Stimulated activated CD4-positive, alpha-beta T cell treated with anti-CD3 and anti-CD28 coated beads, Interleukin-2, amount 100 ng/mL, for 48 hours (primary cell): ENCODE measurements at places on chromosomes 7 and 10.

GRCh38 chr7:45073031-45073785 is 15.6 kb downstream of the NACAD start:
- no peak for DNase-seq

- DNase-seq, result no peak
These were observed 63.8 kb downstream of the CALML3 start for GRCh38 chr10:5588603-5589002.

GRCh38 chr7:96016735-96017134 is 244.4 kb downstream of the DYNC1I1 start:
- no peak for DNase-seq

GRCh38 chr10:133442191-133442966 is 11.4 kb upstream of the SCART1 start:
- no peak for DNase-seq

DNA sequence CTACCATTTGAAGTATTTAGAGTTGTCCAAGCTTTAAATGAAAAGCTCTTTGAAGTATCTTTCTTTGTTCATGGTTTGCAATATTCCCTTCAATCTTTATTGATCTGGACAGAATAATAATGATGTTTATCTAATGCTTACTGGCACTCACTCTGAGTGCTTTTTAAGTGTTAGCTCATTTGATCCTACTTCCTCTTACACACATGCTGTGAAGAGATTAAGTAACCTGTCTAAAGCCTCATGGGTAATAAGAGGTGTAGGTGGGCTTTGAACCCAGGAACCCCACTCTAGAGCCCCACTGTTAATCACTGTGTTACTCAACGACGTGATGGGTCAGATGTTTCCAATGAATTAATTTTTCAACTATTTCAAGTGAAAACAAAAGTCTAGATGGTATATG is 31.1 kb upstream of the ADD3 start:
- no peak for DNase-seq

- no peak for DNase-seq
These were observed 78.3 kb upstream of the KMT2C start for GRCh38 chr7:152513861-152514770.

DNA sequence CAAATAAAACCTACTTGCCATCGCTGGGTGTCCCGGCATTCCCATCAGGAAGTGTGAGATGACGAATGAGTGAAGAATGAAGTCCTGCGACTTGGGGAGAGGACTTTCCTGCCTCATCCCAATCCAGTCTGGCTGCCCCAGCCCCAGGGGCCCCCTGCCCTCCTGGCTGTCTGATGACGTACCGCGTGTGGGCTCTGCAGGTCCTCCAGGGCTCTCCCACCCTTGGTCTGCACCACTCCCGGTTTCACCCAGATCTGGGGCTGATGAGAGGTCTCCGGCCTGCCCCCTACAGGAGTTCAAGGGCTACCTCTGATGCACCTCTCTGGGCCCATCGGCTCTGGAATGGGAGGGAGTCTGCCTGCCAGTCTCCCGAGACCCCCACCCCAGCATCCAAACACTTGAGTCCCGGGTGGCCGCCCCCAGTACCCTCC is 9.8 kb downstream of the ATP6V1F start:
- no peak for DNase-seq

DNA sequence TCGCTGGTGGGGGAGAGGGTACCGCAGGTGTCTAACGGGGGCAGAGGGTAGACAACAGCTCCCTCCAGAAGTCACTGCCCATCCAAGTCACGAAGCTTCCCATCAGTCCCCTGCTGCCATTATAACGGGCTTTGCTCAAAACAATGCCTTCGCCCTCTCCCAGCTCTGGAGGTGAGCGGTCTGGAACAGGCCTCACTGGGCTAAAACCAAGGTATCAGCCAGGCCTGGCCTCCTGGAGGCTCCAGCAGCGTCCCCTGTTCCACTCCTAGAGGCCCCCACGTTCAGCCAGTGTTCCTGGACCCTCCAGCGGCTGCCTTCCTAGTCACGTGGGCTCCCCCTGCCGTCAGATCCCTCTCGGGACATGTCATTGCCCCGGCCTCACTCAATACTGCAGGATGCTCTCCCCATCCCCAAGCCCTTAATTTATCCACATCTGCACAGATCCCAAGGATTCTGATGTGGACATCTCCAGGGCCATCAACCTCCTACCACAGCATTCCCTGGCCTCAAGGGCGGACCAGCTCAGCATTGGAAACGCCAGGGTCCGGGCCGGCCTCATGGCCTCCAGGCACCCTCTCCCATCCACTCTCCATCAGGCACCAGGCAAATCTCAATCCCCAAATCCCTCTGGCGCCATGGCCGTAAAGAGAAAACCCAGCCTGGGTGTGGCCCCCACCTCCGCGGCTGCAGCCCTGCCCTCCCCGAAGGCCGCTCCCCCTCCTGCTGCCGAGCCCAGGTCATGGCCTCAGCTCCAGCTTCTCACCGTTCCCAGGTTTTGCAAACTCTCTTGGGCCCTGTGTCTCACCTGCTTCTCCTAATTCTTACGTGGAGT is 104.1 kb upstream of the FAM20C start:
- no peak for DNase-seq

GRCh38 chr10:87612115-87612514 is 47.6 kb upstream of the PAPSS2 start:
- DNase-seq, result no peak

- DNase-seq, result no peak
These were observed 57.6 kb upstream of the USP6NL start for GRCh38 chr10:11668847-11669610.

GRCh38 chr10:122733443-122733842 is 33.8 kb upstream of the C10orf120 start:
- no peak for DNase-seq

GRCh38 chr10:30894221-30894620 is 137.4 kb downstream of the ZNF438 start:
- DNase-seq, result no peak

DNA sequence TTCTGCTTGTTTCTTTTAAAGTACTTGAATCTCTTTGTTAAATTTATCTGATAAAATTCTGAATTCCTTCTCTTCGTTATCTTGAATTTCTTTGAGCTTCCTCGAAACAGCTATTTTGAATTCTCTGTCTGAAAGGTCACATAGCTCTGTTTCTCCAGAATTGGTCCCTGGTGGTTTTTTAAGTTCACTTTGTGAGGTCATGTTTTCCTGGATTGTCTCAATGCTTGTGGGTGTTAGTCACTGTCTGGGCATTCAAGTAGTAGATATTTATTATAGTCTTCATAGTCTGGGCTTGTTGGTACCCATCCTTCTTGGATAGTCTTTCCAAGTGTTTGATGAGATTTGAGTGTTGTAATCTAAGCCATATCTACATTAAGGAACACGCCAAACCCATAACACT is 1060.6 kb downstream of the LRMDA start:
- DNase-seq, result no peak

DNA sequence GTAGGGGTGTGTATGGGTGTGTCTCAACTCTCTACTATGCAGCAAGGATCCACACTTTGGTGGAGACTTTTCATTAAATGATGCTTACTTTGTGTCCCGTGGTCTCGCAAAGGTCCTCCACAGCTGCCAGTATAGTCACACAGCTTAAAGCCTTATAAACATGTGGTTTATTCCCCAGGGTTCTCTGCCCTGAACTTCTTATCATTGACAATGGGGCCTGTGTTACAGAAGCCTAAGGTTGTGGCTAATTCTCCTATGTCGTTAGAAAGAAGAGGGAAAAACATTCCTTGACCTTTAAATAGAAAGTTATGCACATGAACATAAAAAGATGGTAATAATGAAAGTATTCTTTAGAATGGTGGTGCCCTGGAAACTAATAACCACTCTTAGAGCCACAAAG is 201.4 kb downstream of the INHBA start:
- DNase-seq, result no peak

GRCh38 chr10:96830511-96831199 is 1.4 kb upstream of the LCOR start:
- peak; percentile 75 for DNase-seq

- no peak for DNase-seq
These were observed 143.7 kb upstream of the NRP1 start for GRCh38 chr10:33478089-33478674.
